ENCODE measurements at places on chromosomes 11 and 22.

- no peak for DNase-seq
Observed at GRCh38 chr22:28147401-28147800, 228.3 kb upstream of the PITPNB start.

- DNase-seq, result no peak
Observed at GRCh38 chr22:29979777-29980321, 96.9 kb downstream of the MTMR3 start.

GRCh38 chr11:5274395-5274794, 4.7 kb upstream of the HBE1 start:
- peak; percentile 11 for DNase-seq

DNA sequence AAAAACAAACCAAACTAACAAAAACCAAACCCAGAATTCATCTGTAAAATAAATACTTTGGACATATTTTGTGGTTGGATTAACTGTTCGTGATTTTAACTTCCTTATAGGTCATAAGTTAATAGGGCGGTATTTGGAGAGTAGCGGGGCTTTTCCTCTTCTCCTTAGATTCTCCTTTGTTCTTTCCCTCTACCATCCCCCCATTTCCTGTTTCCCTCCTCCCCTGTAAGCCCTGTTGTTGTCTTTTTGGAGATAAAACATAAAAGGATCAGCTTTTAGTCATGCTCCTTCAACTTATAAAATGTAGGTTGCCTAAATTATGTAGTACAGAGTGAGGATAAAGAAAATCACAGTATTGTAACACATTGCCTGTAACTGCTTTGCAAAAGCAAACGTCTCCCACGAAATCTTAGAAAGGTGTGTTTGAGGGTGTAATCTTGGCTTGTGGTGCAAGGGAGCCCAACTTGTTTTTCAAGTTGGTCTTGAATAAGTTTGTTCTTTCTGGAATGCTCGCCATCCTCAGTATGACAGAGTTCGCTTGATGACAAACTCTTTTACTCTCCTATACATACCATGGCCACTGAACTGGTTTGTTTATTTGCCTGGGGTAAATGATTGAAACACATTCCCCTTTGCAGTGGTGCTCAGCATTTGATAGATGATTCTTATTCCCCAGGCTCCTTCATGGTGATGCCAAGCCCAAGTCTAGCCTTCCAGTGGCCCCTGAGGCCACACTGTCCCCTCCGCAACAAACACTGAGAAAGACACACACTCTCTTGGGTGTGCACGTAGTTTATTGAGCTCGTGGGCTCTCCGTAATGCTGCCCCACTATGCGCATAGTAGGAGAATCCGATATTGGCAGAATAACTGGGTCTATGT, 49.4 kb downstream of the TEAD1 start:
- DNase-seq, result peak; percentile 74

- no peak for DNase-seq
Observed at GRCh38 chr11:101705972-101706371, 122.2 kb upstream of the TRPC6 start.

Measured in amniotic epithelial cell (primary cell).